ENCODE measurements at places on chromosomes 3 and 15.
A peak's percentile ranks its signal among the peaks of the same experiment; 100 is the strongest.

DNA sequence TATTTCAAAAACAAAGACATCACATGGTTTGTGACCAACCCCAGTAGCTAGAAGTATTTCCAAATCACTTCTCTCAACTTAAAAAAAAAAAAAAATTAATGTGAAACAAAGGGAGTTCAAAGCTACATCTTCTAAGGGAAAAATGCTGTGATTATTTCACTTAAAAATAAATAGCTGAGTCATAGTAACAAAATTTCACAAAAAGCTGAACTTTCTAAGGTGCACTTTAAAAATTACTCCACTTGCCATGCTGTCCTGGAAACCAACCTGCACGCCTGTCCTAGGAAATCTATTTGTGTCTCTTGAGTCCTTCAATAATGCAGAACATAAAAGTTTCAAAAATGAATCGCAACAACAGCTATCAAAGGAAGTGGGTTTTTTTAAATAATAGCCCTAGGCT lies 1.8 kb downstream of the ACAP2 start:
- no peak for DNase-seq

- DNase-seq = no peak
Observed at GRCh38 chr3:149306751-149307434, 26.5 kb downstream of the TM4SF18 start.

DNA sequence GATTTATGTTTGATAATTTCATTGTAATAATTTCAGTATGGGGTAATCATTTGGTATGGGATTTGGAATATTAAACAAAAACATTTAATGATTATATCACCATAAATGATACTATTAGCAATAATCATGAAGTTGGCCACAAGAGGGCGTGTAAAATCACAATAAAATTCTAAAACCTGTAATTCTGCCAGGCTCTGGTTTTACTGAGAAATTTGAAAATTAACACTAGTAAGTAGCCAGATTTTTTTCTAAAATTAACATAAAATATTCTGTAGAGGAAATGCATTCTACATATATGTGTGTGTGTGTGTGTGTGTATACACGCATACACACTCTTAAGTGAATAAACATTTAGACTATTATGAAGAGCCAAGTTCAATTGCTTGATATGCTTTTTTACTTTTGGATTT lies 40.5 kb downstream of the FEZF2 start:
- DNase-seq = peak; percentile 5

DNA sequence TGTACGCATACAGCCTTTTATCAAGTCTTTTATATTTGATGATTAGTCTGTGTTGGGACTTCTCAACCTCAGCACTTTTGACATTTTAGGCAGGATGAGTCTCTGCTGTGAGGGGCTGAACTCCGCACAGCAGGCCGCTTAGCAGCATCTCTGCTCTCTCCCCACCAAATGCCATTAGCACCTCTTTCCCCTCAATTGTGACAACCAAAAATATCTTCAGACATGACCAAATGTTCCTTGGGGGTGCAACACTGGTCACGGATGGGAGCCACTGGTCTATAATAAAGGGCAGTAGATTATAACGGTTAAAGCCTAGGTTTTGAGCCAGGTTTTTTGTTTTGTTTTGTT lies 109.7 kb upstream of the LRIG1 start:
- no peak for DNase-seq

GRCh38 chr15:47678040-47678439 lies 39.3 kb upstream of the SEMA6D start:
- no peak for DNase-seq

- no peak for DNase-seq
Observed at GRCh38 chr3:35224565-35225295, 414.6 kb upstream of the ARPP21 start.

DNA sequence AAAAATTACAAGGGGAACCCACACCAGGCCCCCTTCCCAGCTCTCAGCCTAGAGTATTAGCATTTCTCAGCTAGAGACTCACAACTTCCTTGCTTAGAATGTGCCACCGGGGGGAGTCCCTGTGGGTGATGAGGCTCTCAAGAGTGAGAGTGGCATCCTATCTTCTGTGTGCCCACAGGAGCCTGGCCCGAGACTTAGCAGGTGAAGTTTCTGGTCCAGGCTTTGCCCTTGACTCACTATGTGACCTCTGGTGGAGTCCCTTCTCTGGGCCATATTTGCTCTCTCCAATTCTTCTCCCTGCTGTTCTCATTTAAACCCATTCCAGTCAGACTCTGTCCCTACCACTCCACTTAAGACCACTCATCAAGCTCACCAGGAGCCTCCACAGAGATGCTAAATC lies 18.1 kb downstream of the CLK3 start:
- no peak for DNase-seq

GRCh38 chr3:151075869-151076562 lies 9.4 kb upstream of the MED12L start:
- no peak for DNase-seq

- no peak for DNase-seq
Observed at GRCh38 chr15:71893691-71894090, 83.3 kb downstream of the NR2E3 start.

- peak; percentile 73 for DNase-seq
Observed at GRCh38 chr15:66287461-66288057, 5.8 kb upstream of the DIS3L start.

DNA sequence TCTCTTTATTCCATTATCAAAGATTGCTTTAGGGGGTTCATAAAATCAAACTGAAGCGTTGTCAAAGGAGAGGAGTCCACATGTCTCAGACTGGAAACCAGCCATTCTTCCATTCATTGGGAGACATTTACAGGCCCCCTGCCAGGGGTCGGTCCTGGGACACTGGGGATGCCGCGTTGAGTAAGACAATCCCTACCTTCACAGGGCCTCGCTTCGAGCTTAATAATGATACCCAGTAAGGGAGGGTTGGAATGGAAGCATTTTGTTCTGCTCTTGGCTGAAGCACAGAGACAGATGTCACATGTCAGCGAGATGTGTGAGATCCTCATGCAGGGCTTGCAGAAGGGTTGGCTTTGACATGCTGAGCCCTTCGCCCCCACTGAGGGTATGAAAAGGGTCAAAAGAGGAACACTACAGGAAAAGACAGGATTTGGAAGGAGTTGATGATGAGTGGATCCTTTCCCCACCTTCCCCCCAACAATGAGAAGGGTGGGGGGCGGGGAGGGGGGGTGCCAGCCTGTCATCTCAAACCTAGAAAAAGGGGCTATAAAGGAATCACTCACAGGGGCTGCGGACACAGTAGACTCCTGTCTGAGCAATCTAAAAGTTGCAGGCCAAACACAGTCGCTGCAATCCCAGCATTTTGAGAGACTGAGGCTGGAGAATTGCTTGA lies 25.6 kb upstream of the ARL8B start:
- DNase-seq = no peak

DNA sequence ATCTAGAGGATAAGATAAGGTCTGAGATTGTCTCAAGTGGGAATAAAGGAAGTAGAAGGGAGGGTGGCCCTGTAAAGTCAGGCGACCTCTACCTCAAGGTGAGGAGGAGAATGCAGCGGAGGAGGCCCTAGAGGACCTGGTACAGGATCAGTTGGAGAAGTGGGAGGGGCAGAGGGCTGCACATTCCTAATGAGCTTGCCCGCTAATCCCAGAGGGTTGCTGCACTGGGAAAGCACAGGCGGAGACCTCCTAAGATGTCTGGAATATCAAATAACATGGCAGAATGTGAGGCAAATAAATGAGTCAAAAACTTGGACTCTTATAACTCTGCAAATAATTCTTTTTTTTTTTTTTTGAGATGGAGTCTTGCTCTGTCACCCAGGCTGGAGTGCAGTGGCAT lies 30.2 kb upstream of the VPS8 start:
- DNase-seq = no peak

- no peak for DNase-seq
Observed at GRCh38 chr3:123148772-123149171, 53.0 kb upstream of the SEC22A start.

GRCh38 chr15:85583923-85584390 lies 203.6 kb downstream of the AKAP13 start:
- DNase-seq = no peak

DNA sequence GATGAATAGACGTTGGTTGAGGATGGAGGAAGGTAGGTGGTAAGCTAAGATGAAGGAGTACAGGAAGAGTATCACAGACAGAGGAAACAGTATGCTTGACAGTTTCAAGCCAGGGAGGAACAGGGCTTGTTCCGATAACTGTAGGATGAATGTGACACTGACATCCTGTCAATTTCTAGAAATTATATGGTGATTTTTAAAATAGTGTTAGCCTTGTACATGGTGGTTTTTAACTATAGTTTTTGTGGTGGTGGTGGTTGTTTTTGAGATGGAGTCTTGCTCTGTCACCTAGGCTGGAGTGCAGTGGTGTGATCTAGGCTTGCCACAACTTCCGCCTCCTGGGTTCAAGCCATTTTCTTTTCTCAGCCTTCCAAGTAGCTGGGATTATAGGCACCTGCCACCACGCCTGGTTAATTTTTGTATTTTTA lies 92.8 kb downstream of the FNDC3B start:
- DNase-seq = no peak

DNA sequence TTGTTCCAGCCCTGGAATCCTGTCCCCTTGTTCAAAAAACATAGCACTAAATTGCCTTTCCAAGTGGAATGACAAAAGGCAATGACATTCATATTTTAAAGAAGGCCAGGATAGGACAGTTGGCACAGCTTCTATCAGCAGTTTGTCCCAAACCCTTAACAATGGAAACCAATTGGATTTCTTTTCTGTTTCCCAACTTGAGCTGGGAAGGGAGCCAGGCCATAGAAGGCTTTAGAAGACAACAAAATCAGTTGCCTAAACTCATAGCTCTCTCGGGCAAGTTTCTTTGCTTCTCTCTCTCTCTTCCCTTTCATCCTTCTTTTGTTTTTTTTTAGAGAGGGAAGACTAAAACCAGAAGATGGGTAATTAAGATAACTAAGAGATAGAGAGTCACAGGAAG lies 227.7 kb upstream of the TPRG1 start:
- no peak for DNase-seq

GRCh38 chr3:65107174-65107573 lies 419.4 kb upstream of the ADAMTS9 start:
- no peak for DNase-seq

DNA sequence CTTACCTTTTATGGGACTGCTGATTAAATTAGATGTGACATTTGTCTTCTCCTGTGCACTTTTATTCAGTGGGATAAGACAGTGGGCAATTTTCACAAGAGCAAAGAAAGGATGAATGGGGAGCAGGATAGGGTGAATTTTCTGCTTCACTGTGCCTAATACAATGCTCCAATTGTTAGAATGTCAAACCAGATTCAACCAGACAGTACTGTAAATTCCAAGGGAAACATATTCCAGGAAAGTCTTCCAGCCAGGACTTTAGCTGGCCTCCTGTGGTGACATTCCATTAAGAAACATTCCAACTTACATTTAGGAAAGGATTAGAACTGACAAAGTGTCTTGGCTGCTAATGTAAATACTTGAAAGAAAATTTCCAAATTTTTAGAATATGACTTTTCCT lies 100.1 kb upstream of the PROK2 start:
- no peak for DNase-seq
